Upper lobe of left lung (tissue), 6 donors: ENCODE measurements at places on chromosomes 12 and 14.
A peak's percentile ranks its signal among the peaks of the same experiment; 100 is the strongest.

GRCh38 chr12:20508359-20508758, 140.0 kb downstream of the PDE3A start:
- no peak overlapping the region for H3K4me3 ChIP-seq
- no peak overlapping the region for H3K27ac ChIP-seq
- no peak for DNase-seq
- H3K36me3 ChIP-seq = no peaks in the 10 kb centered on the region

DNA sequence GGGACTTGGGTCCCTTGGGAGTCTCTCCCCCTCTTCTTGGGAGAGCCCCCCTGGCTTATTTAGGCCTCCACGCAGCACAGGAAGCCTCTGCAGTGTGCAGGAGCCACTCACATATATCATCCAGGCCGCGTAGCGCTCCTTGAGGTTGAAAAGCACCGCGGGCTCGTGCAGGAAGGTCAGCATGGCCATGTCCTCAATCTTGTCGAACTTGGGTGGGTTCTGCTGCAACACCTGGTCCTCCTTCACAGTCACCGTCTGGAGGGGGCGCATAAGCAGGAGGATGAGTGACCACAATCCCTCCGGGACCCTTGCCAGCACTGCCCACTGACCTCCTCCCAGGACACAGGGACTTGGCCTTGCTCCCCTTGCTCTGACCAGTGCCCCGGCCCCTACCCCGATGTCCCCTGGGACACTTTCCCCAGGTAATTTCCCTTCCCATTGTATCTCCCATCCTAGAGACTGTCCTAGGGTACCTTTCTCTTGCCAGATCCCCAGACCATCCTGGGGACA, 2.5 kb downstream of the MYH6 start:
- DNase-seq = no peak
- no peak overlapping the region for H3K27ac ChIP-seq
- no peaks in the 10 kb centered on the region for H3K4me1 ChIP-seq
- H3K4me3 ChIP-seq = no peak overlapping the region

GRCh38 chr14:81402123-81402495, 2.0 kb upstream of the STON2 start:
- H3K4me3 ChIP-seq = no peak overlapping the region
- no peak for DNase-seq
- H3K36me3 ChIP-seq = no peaks in the 10 kb centered on the region
- no peak overlapping the region for H3K27ac ChIP-seq
- peaks cover 3% of the 10 kb centered on the region for H3K4me1 ChIP-seq
- H3K27me3 ChIP-seq = no peaks in the 10 kb centered on the region

- no peak overlapping the region for H3K4me3 ChIP-seq
- no peaks in the 10 kb centered on the region for H3K27me3 ChIP-seq
- no peaks in the 10 kb centered on the region for H3K36me3 ChIP-seq
- no peaks in the 10 kb centered on the region for H3K4me1 ChIP-seq
Observed at GRCh38 chr12:97536353-97536752, 73.7 kb downstream of the RMST start.

DNA sequence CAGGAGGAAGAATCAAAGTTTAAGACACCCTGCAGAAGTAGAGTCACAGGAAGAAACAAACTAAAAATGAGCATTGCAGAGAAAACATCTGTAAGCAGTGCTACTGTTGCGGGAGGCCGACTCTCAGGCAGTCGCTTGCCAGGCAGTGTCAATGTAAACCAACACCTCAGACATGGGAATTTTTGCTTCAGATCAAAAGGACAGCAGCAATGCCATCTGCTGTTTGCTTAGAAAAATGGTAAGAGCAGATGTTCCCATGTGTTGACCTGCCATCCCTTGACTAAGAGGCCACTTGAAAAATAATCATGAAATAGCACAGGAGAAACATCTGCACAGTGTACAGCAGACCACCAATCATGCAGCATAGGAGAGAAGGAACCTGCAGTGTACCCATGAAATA, 196.6 kb downstream of the SLC25A21 start:
- no peaks in the 10 kb centered on the region for H3K27me3 ChIP-seq
- no peak overlapping the region for H3K4me3 ChIP-seq
- H3K27ac ChIP-seq = no peak overlapping the region
- H3K4me1 ChIP-seq = no peaks in the 10 kb centered on the region
- no peaks in the 10 kb centered on the region for H3K36me3 ChIP-seq

- no peak overlapping the region for H3K27ac ChIP-seq
- H3K36me3 ChIP-seq = no peaks in the 10 kb centered on the region
- DNase-seq = no peak
- H3K27me3 ChIP-seq = no peaks in the 10 kb centered on the region
- H3K4me3 ChIP-seq = no peak overlapping the region
Observed at GRCh38 chr12:32163596-32163995, 56.9 kb downstream of the BICD1 start.

GRCh38 chr12:51846911-51847642, 1.4 kb downstream of the FIGNL2 start:
- peak; percentile 47 for DNase-seq
- H3K27me3 ChIP-seq = peaks cover 33% of the 10 kb centered on the region
- H3K4me3 ChIP-seq = peak overlapping the region; percentile 57
- H3K36me3 ChIP-seq = no peaks in the 10 kb centered on the region
- H3K27ac ChIP-seq = peak overlapping the region; percentile 66

GRCh38 chr12:66829660-66830325, 150.9 kb upstream of the GRIP1 start:
- no peaks in the 10 kb centered on the region for H3K27me3 ChIP-seq
- H3K27ac ChIP-seq = no peak overlapping the region
- DNase-seq = no peak
- H3K4me3 ChIP-seq = no peak overlapping the region
- no peaks in the 10 kb centered on the region for H3K36me3 ChIP-seq
- no peaks in the 10 kb centered on the region for H3K4me1 ChIP-seq

DNA sequence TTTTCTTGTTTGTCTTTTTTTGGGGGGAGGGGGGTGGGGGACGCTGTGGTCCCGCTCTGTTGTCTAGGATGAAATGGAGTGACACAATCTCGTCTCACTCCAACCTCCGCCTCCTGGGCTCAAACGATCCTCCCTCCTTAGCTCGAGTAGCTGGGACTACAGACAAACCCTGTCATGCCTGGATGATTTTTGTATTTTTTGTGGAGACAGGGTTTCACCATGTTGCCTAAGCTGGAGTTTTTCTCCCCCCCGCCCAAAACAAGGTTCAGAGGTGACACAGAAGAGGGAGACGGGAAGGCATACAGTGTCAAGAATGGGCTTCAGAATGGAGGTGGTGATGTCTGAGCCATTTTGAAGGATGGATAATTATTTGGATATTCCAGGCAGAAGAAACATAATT, 116.9 kb upstream of the ATF1 start:
- no peak overlapping the region for H3K27ac ChIP-seq
- DNase-seq = no peak
- no peak overlapping the region for H3K4me3 ChIP-seq
- H3K36me3 ChIP-seq = no peaks in the 10 kb centered on the region
- H3K4me1 ChIP-seq = no peaks in the 10 kb centered on the region

GRCh38 chr12:125129591-125130255, 64.5 kb downstream of the AACS start:
- H3K4me3 ChIP-seq = no peak overlapping the region
- H3K27ac ChIP-seq = no peak overlapping the region
- H3K4me1 ChIP-seq = peaks cover 7% of the 10 kb centered on the region

DNA sequence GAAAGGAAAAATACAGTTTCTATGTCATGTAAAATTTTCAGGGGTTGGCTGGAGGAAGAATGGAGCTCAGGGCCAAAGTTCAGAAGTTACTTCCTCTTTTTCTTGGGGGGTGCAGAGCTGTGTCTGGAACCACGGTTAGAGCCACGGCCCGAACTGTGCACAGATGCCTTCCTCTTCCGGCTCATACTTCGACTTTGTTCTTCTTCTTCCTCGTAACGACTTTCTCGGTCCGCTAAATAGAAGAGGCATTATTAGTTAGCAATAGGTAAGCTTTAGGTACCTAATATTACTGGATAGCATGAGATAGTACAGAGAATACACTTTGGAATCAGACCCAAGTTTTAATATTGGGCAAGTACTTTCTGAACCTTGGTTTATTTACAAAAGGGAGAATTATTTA, 31.2 kb downstream of the SUPT16H start:
- H3K27me3 ChIP-seq = no peaks in the 10 kb centered on the region
- peak; percentile 43 for DNase-seq
- H3K4me3 ChIP-seq = no peak overlapping the region
- peaks cover 45% of the 10 kb centered on the region for H3K36me3 ChIP-seq
- no peak overlapping the region for H3K27ac ChIP-seq
- no peaks in the 10 kb centered on the region for H3K4me1 ChIP-seq

GRCh38 chr14:28142400-28143015, 624.1 kb upstream of the FOXG1 start:
- H3K4me3 ChIP-seq = no peak overlapping the region
- no peaks in the 10 kb centered on the region for H3K27me3 ChIP-seq
- no peak for DNase-seq
- no peak overlapping the region for H3K27ac ChIP-seq
- no peaks in the 10 kb centered on the region for H3K4me1 ChIP-seq

- H3K4me1 ChIP-seq = peaks cover 4% of the 10 kb centered on the region
- peaks cover 51% of the 10 kb centered on the region for H3K36me3 ChIP-seq
- H3K27ac ChIP-seq = no peak overlapping the region
- no peaks in the 10 kb centered on the region for H3K27me3 ChIP-seq
- DNase-seq = no peak
Observed at GRCh38 chr12:27031531-27031930, 9.2 kb downstream of the MED21 start.

DNA sequence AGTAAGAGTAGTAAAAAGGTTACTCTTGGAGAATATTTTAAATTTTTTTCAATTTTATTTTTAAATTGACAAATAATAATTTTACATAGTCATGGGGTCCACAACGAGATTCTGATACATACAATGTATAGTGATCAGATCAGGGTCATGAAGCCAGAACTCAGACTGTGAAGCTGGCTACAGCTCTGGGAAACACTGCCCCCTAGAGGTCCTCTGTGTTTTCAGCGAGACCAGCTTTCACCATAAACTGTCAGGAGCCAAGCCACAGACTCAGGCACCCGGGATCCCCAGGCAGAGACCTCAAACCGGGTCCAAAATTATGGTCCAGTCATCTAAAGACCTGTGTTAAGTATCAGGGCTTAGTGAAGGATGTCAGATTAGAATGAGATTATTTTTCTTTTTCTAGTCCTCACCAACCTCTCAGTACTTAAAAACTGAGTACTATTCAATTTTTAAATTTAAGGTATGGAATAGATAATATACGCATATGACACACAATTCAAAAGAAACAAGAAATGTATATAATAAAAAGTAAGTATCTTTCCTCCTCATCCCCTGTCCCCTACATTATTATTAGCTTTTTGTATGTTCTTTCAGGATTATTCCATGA, 397.1 kb downstream of the MDGA2 start:
- H3K27me3 ChIP-seq = no peaks in the 10 kb centered on the region
- no peak overlapping the region for H3K4me3 ChIP-seq
- no peaks in the 10 kb centered on the region for H3K36me3 ChIP-seq
- DNase-seq = no peak

DNA sequence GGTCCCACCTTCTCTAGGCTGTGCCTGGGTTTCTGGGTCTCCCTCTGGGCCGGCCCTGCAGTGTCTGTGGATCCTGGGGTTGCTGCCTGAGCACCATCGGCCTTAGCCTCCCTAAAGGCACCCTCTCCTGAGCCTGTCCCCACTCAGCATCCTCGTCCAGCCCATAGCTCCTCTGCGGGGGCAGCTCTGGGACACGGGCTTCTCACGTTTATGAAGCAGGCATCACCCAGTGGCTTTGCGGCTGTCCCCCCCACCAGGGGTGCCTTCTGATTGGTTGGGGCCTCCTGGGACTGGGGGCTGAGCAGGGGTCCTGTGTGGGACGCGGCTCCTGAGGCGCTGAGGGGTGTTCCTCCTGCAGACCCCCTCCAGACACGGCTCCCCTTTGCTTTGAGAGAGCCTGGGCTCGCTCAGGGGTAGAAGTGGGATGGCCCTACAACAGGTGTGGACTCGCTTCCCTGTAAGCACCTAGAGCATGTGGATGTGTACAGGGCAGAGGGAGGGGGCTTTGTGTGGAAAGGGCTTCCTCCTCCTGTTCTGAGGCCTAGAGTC, 10.7 kb downstream of the ULK1 start:
- no peak overlapping the region for H3K4me3 ChIP-seq
- peaks cover 34% of the 10 kb centered on the region for H3K36me3 ChIP-seq
- no peaks in the 10 kb centered on the region for H3K27me3 ChIP-seq
- DNase-seq = no peak
- H3K27ac ChIP-seq = no peak overlapping the region
- H3K4me1 ChIP-seq = peaks cover 18% of the 10 kb centered on the region

DNA sequence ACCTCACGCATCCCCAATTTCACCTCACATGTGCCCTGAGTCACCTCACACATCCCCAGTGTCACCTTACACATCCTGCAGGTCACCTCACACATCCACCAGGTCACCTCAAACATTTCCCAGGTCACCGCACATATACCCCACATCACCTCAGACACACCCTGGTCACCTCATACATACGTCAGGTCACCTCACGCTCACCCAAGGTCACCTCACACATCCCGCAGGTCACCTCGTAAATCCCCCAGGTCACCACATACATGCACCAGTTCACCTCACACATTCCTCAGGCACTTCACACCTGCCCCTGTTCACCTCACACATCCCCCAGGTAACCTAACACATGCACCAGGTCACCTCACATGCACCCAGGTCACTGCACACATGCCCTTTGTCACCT, 864.0 kb downstream of the TMEM121 start:
- H3K36me3 ChIP-seq = no peaks in the 10 kb centered on the region
- H3K27me3 ChIP-seq = no peaks in the 10 kb centered on the region
- no peaks in the 10 kb centered on the region for H3K4me1 ChIP-seq
- no peak for DNase-seq
- no peak overlapping the region for H3K27ac ChIP-seq

DNA sequence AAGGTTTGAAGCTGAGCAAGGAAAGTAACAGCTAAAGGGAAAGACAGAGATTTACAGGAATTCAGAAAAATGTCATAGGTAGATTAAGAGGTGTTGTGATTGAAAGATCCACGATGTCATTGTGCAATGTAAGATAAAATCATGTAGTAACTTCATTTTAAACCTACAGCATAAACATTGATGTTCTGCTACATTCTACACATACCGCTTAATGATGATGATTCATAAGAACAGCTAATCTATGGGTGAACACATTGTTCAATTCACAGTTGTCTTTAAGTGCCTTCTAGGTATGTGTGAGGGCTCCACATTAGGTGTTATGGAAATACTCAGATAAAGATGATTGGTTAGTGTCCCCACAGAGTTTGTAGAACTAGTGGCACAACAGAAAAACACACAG, 170.9 kb downstream of the GRIP1 start:
- no peak overlapping the region for H3K4me3 ChIP-seq
- H3K27ac ChIP-seq = no peak overlapping the region
- H3K27me3 ChIP-seq = no peaks in the 10 kb centered on the region
- H3K36me3 ChIP-seq = no peaks in the 10 kb centered on the region
- no peaks in the 10 kb centered on the region for H3K4me1 ChIP-seq

DNA sequence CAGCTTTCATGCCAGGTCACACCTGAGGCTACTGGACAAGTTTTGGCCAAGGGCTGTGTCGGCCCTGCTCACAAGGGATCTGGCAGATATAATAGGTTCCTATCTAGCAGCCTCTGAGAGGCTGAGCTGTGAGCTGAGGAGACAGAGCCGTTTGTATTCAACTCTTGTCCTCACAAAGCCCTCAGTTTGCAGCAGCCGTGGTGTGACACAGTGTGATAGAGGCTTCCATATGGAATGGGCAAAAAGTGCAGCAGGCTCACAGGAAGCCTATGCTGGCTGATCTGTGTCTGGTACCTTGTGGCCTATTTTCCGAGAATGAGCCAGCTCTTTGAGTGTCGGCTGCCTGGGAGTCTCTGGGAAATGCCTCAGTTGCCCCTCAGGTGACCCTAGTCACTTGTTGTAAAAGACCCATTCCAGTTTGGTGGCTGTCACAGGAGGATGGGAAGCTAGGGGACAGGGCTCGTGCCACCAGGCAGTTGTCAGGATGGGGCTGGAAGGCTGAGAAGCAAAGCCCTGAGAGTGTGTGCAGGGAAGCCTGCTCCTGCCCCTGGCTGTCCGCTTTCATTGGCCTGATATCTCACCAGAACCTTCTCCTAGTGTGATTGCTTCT, 16.1 kb downstream of the VRTN start:
- no peak overlapping the region for H3K27ac ChIP-seq
- no peaks in the 10 kb centered on the region for H3K36me3 ChIP-seq
- no peaks in the 10 kb centered on the region for H3K4me1 ChIP-seq
- H3K27me3 ChIP-seq = no peaks in the 10 kb centered on the region
- no peak overlapping the region for H3K4me3 ChIP-seq
